Left ventricle myocardium superior (tissue), 1 donor: ENCODE measurements at places on chromosomes 2 and 18. TPM values are rescaled to one million over a fixed set of nuclear protein-coding genes. Genes with fewer than 3 reads are reported as not detected.

DNA sequence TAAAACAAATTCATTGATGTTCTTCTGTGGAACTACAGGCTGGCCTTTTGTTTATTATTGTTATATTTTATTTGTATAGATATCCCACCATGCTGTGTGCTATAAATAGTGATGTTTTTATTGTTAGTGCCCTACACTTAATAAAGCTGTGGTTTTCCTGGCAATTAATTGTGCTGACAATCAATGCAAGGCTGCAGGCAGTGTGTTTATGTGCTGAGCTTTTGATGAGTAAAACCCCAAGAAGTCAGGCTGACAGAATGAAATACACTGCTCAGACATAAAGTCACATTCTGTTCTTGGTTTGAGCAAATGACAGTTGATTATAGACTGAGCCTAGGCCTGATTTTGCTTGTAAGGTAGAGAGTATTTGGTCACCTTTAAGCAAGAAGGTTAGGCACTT is 362.7 kb downstream of the CPS1 start:
- no peak for DNase-seq

GRCh38 chr18:55912919-55913318 is 324.9 kb upstream of the TCF4 start:
- no peak for DNase-seq

DNA sequence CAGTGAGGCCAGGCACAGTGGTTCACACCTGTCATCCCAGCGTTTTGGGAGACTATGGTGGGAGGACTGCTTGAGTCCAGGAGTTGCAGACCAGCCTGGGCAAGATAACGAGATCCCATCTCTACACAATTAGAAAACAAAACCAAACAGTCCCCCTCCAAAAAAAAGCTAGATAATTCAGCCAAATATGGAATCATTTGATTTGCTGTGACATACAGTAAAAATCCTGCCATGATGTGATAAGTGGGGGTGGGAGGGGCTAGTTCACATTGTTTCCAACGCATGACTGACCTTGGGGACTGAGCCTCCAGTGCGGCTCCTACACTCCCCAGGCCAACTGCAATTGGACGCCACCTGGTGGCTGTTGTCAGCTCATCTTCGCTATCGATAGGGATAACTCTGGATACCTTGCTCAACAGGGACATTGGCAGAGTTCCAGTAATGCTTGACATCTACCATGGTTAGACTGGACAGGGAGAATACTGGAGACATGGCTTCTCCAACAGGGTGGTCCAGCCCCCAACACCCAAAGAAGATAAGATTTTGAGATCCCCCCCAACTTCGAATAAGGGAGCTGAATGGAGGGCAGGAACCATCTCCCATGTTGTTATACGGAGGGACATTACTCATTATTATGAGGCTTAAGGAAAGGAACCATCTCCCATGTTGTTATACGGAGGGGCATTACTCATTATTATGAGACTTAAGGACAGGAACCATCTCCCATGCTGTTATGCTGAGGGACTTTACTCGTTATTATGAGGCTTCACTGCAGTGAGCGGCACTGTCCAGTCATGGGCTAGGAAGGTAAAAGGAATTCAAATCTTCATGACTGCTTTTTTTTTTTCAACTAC is 135.9 kb downstream of the TGIF1 start:
- DNase-seq: peak; percentile 81

DNA sequence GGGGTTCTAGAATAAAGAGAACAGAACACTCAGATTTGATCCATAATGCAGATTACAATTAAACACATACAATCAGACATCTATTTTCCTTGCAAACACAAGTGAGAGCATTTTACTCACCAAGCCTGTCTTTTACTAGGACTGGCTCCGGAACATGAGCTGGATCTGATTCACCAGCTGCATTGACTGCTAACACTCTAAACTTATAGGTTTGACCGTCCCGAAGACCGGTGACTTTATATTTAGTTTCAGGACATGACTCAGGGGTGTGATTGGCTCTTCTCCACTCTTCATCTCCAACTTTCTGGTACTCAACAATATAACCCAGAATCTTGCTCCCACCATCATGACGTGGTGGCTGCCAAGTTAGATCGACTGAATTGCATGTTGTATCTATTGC is 112.4 kb downstream of the PLEKHA3 start:
- DNase-seq: no peak

DNA sequence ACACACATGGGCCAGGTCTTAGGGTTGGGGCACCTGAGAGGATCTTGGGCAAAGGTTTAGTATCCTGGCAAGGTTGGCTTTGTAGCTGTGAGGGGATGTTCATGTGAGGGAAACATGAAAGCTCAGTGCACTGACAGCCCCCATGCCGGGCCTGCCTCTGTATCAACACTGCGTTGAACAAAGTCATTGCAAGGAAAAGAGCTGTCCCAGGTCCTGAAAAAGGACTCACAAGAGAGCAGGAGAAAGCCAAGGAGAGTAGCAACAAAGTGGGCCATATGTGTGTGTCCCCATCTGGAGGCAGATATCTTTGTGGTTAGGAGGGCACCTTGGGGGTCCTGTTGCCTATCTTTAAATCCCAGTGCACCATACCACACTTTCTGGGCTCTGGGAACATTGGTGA is 237.8 kb upstream of the THSD7B start:
- DNase-seq: no peak

DNA sequence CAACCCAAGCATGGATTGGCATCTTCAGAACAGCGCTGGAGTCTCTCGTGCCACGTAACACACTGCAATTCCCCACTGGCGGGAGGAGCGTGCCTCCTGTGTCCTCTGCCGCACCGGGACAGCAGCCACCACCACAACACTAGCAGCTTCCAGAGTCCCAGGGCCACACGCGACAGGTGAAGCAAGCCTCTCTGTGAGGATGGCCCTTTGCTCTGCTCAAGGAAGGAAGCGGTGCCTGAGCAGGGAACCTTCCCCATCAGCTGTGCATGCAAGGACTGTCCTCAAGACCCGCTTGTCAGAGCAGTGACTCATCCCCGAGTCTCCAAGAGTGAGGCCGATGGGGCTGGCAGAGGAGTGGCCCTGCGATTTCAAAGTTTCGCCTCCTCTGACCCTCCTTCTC is 44.0 kb downstream of the TTC32 start:
- no peak for DNase-seq

GRCh38 chr2:190649798-190650390 is 1.0 kb downstream of the NAB1 start:
- no peak for DNase-seq

DNA sequence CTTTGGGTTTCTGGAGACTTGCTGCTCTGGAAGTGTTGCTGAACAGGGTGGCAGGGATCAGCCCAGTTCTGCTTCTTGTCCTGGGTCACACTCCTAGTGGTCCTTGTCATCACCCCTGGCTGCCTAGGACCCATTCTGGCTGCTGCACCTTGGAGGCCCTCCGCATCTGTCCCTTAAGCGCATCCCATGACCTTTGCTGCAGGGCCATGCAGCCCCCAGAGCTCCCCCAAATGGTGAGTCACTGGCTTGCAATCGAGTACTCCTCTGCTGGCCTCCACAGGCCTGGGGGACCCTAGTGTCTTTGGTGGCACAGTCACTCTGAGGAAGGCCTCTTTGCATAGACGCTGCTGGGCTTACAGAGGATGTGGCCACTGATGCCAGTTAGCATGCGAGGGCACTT is 188.5 kb downstream of the ASB1 start:
- no peak for DNase-seq

DNA sequence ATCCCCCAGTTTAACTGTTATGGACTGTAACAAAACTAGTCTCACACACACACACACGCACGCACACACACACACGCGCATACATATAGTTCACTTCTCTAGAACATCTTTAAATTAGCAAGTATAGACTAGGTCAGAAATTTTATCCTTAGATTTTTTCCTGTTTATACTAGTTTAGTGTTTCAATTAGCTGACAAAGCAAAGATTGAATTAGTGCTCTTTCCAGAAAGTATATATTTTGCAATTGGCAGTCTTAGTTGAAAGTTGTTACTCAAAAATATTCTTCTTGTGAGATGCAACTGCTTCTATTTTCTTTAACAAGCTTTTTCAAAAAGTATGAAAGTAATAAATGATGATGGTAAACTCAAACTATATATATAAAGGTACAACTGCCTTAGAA is 22.5 kb downstream of the PLEKHA3 start:
- no peak for DNase-seq

GRCh38 chr2:211495339-211495738 is 938.9 kb downstream of the CPS1 start:
- DNase-seq: no peak

DNA sequence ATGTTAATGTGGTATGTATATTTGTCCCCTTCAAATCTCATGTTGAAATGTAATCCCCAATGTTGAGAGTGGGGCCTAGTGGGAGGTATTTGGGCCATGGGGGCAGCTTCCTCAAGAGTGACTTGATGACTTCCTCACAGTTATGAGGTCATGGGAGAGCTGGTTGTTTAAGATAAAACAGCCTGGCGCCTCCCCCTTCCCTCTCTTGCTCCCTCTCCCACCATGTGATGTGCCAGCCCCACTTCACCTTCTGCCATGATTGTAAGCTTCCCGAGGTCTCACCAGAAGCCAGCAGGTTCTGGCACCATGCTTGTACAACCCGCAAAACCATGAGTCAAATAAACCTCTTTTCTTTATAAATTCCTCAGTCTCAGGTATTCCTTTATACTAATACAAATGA is 258.3 kb upstream of the POU3F3 start:
- DNase-seq: no peak

DNA sequence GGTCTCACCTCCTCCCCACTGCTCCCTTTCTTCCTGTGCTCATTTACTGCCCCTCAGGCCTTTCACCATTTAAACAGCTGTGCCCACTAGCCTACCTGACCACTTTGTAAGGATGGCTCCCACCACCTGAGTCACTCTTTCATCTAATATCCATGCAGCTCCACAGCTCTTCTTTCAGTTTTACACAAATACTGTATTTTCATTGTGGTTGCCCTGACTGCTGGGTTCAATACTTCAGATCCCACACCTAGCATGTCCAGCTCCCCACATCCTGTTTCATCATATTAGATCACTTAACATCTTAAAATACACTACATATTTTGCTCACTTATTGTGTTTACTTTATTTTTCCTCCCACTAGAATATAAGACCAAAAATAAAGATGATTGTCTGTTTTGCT is 1110.6 kb downstream of the TSN start:
- no peak for DNase-seq

GRCh38 chr2:26462511-26463243 is 15.2 kb downstream of the OTOF start:
- peak; percentile 49 for DNase-seq

- DNase-seq: no peak
Measured at GRCh38 chr18:44181951-44182747, 498.5 kb upstream of the SETBP1 start.

- peak; percentile 25 for DNase-seq
Measured at GRCh38 chr18:66138642-66139041, 387.8 kb downstream of the CDH7 start.

DNA sequence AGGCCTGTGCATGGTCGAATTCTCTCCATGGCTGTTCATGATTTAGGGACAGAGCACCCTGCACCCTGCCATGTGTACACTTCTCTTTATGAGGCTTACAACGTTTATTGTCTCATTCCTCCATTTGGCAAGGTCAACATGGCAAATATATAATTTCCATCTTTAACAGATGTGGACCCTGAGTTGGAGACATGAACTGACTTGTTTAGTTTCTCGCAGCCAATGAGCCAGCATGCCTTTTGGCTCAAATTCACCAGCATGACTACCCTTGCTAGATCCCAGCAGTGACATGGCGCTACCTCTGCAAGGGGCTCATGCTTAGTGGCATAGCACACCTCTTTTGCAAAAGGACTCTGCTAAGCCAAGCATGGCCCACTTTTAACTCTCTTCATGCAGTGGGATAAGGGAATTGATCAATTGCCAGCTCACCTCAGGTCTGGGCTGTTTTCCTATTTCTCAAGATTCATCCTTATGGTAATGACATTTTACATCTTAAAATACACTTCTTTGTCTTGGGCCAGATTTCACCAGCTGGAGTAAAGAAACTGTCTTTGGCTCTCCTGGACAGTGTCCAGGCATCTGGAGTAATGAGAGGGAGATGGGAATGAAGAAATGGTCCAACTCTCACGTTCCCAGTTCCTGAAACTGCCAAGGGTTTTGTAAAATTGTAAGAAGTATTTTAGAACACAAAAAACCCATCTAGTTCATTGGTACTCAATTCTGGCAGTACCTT is 159.5 kb downstream of the SETBP1 start:
- DNase-seq: no peak

DNA sequence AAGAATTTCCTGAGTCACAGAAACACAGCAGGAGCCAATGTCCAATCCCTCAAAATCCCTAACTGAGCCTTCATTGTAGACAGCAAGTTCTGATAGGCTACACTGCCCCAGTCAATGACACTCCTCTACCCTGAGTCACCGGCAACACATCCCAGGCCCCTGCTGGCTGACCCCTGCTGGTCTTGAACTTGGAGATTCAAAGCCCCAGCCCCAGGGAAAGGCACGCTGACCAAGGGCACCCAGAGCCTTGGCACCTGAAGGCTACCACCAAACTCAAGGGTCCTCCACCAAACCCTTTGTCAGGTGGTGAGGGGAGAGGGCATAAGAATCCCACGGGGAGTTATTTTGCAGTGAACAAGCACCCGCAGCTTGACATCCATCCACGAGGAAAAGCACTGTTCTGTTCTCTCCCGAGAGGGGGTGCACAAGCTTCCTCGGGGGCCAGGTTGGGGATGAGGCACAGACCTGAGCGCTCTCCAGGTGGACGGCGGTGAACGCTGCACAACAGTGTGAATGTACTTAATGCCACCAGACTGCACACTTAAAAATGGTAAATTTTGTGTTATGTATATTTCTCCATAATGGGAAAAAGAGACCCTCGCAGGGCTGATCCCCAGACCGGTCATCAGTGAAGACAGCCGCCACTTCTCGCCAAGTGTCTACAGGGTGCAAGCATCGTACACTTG is 46.9 kb downstream of the TFCP2L1 start:
- DNase-seq: peak; percentile 7

DNA sequence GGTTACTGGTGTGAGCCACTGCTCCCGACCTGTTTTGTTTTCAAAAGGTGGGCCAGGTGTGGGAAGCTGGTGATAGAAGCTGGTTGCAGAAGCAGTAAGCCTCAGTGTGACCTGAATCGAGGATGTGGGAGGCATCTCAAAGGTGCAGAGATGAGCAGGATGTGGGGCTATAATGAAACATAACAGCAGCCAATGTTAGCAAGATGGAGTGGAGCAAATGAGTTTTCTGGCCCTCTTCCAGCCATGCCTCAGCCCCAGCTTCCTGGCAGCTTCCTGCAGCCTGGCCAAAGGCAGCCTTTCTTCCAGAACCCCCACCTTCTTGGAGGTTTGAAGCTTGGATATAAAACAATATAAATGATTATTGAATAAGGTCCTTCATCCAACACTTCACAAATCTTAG is 184.8 kb downstream of the NCK2 start:
- no peak for DNase-seq

GRCh38 chr18:32934201-32934600 is 161.4 kb upstream of the KLHL14 start:
- DNase-seq: no peak

The IWS1 gene
- total RNA-seq: 58.1 TPM

The INHBB gene
- 2.8 TPM for total RNA-seq

The MRO gene
- total RNA-seq: 4.0 TPM

The EMX1 gene
- total RNA-seq: not detected

The KCNG3 gene
- total RNA-seq: not detected

The PFN4 gene
- total RNA-seq: 0.62 TPM

The NR4A2 gene
- 1.4 TPM for total RNA-seq

The VWC2L gene
- total RNA-seq: not detected
